ENCODE measurements at places on chromosomes 11 and 22.

GRCh38 chr11:111331711-111332479, 33.5 kb downstream of the POU2AF3 start:
- DNase-seq, result peak; percentile 87

DNA sequence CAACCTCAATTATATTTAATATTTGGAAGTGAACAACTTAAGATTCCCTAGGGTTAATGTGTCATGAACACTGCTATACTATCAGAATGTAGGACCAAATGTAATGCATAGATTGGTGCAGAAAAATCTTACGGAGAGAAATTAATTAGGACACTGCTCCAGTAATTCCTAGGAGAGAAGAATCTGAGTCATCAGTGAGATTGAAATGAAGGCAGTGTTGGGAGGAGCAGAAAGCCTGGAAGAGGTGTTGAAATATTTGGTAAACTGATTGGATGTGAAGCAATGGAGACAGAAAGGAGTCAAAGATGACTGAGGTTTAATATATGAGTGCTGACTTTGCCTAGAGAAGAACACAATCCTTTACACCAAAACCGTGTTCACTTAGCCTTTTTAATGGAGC, 836.0 kb downstream of the FAM181B start:
- no peak for DNase-seq

DNA sequence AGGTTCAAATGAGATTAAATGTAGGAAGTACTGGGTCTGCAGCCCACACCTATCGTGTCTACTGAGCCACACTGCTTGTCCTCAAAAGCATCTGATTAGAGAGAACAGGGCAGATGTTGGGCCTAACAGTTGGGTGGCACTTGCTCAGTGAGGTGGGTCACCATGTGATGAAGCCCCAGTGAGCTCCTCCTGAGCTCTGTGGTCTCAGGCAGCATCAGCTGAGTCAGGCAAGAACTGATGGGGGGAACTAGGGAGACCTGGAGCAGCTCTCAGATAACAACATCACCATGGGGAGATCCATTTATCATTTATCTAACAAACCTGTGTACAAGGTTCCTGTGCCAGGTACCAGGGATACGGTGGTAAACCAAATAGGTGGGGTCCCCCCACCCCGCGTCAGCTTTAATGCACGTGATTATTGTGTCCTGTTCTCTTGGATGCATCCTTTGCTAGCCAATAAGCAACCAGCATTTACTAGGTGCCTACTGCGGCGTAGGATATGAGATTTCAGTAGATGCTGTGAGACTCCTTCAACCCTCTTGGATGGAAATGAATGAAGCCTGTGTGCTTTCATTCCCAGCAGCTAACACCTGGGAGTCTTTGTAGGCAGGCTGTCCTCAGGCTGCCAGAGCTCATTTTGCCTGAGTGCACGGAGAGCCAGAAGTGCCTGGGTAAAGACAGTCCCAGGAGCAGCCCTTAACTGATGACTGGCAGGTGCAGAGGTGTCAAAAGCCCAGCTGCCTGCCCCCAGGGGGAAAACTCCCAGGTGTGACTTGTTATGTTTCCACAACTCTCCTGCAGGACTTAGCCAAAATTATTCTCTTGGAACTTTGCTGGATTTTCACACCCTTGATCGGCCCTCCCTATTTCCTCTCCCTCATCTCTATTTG, 73.6 kb upstream of the NARS2 start:
- DNase-seq, result no peak

- no peak for DNase-seq
Measured at GRCh38 chr11:125289419-125290098, 125.0 kb downstream of the PKNOX2 start.

GRCh38 chr11:93348930-93349329, 18.4 kb downstream of the DEUP1 start:
- DNase-seq, result no peak

DNA sequence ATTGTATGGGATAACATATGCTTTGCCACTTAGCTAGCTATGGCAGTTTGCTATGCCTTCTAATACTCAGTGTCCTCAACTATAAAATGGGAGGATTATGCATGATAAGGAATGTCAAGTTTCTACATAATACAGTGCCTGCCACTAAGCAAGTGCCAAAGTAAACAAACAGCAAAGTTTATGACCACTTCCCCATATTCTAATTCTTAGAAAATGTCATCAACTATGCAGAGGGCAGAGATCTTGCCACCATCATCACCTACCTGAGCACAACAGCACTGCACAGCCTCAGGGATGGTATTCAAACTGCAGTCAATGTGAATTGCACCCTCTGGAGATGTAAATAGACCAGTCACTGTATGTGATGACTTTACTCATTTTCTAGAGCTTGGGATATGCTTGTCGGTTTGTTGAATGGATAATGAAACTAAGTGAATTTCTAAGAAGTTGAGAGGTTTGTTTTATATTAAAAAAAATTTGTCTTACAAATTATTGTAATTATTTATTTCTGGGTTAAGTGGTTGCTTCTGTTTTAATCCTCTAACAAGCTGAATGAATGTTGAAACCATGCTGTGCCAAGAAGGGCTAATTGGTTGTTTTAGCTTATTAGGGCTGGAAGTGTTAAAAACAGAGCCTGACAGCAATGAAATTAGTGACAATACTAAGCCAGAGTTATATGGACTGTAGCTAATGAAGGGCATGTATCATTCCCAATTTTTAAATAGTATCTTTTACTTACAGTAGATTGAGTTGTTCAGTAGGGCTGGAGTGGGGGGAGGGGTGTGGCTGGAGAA, 398.4 kb downstream of the CNTN5 start:
- no peak for DNase-seq

- no peak for DNase-seq
Measured at GRCh38 chr11:36487619-36488018, 22.5 kb downstream of the TRAF6 start.

DNA sequence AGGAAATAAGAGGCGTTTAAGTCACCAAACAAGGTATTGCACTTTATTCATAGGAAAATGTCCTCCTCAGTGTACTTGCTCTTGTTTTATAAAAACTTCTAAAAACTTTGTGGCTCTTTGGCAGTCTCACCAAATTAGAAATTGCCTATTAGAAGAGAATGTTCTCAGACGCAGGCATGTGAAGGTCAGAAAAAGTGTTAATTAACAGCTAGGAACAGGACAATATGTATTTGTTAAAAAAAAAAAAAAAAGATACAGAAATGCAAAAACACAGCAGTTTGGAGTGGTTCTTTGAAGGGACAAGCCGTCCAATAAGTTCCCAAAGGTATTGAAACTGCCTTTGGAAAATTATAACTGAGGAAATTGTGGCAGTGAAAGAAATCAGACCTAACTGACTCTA, 67.9 kb downstream of the SLC25A17 start:
- no peak for DNase-seq

DNA sequence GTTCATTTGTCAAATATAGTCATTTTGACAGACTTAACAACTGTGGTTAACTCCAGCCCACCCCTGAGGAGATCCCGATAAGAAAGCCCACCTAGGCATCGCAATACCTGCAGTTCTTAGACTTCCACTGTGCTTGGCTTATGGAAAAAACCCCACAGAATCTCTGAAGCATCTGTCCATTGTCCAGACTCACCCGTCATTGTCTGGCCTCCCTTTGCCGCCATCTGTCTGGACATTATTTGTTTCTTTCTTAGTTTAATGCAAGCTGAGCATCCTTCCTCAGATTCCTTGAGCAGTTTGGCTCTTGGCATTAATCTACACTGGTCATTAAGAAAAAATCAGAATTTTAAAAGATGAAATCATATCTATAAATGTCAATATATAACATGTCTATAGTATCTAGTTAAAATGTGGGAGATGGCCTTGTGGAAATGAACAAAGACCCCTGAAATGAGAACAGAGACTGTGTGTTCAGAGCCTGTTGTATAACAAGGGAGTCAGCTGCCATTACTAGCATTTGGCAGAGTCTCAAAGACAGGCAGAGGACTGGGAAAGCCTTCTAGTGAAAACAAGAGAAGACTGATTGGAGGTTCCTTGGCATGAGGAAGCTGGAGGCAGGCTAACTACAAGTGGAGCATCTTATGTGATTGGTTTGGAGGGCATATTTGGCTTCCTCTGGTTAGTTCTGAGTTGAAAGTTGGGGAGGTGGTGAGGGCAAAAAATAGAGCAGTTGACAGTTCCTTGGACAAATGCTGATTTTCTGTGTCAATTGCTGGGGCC, 80.4 kb downstream of the SPON1 start:
- no peak for DNase-seq

GRCh38 chr22:49307481-49307830, 520.2 kb downstream of the BRD1 start:
- DNase-seq, result no peak

DNA sequence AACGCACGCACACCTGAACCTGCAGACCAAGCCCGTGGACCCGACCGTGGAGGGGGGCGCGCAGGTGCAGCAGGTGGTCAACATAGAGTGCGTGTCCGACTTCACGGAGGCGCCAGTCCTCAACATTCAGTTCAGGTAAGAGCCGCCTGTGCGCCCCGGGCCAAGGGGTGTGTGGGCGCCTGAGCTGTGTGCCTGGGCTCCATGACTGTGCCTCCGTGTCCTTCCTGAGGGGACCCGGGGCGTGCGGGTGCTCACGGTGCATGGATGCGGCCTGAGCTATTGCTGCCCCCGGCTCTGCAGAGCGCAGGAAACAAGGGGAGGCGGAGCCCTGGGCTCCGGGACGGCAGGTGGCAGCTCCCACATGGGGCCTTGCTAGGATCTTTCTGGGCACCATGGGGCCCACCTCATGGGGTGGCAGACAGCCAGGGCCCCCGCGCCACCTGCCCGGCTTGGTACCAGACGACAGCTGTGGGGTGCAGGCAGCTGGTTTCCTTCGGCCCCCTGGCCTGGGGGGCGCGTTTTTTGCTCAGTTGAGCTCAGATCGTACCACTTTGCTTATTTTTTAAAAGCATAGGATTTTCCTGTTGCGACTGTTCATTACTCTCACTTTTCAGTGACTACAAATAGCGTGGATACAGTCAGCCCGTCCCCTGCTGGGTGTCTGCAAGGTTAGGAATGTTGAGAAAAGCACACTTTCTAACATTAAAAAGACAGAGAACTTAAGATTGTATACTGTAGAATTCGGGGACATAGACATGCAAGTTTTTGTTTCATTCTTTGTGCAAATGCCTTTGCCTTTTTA, 28.3 kb downstream of the MUC6 start:
- no peak for DNase-seq

GRCh38 chr11:93219440-93219839, 21.6 kb upstream of the SLC36A4 start:
- DNase-seq, result no peak

- peak; percentile 78 for DNase-seq
Measured at GRCh38 chr11:95092549-95093324, 3.1 kb downstream of the ENDOD1 start.

DNA sequence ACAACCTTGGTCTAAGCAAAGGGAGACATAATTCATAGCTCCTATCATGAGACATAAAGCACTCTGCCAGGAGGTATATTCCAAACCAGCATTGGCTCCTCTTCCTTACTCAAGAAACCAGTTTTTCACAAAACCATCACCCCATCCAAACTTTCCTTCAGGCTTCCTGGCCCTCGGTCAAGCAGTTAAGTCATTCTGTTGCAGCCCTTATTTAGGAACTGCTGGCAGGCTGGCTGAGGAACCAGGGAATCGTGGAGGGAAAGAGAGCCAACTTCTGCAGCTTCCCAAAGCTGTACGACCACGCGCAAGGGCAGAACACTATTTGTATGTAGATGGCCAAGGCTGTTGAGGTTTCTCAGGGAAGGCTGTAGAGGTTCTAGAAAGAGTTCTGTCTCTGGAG, 680 bp downstream of the IFT46 start:
- DNase-seq, result peak; percentile 78

DNA sequence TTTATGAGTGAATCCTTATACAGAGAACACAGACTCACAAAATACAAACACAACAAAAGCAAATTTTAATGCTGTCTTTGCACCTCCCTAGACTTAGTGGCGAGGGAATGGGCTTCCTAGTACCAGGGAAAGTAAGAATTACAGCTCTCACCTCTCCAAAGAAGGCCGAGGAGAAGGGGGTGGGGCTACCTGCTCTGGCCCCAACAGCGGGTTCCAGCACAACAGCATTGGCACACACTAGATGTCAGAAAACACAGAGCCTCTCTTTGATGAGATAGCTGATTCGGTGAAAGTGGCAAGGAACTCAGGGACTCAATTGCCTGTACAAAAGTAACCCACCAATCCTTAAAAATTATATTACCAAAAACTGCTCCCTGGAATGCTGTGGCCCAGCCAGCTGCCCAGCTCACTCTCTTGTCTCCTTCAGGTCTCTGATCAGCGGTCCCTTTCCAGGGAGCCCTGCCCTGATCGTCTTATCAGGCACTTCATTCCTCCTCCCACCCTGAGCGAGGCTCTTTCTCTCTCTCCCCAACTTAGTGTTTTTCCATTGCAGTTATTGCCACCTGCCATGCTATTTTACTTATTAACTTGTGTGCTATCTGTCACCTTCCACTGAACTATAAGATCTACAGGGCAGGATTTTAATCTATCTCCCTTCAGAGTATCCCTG, 30.7 kb downstream of the SPON1 start:
- DNase-seq, result no peak

DNA sequence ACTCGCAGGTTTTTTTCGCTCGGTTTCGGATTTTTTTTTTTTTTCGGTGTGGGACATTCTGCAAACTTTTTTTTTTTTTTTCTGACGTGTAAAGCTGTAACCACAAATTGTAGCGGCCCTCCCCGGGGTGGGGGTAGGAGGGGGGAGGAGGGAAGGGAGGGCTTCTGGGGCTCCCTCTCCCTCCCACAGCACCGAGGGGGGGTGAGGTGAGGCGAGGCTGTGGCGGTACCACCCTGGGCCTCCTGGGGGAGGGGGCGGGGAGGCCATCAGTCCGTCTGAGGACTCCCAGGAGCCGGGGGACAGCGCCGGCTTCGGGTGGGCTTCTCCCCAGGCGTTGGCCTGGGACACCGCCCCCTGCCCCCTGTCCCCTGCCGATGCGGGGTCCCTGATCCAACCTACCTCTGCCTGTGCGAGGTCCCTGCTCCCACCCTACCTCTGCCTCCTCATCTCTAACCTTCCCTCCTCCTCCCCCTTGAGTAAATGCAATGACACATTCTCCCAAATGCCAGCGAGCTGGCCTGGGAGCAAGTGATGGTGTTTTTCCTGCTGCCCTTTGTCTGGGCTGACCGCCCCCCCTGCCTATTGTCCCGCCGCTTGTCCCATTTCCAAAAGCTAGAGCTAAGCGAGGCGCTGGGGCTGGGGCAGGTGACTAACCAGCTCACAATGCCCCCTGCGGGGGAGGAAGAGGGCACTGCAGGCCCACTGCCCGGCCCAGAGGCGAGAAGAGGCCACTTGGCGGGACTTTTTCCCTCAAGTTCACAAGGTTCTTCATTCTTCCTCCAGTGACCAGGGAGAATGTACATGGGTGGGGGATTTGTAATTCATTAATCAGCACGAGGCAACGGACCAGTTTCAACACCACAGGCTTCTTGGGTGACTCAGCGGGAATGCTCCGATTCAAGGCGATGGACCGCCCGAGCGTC, 511 bp upstream of the CLCF1 start:
- DNase-seq, result peak; percentile 99
